ENCODE measurements at places on chromosomes 2 and 18. TPM values are rescaled to one million over a fixed set of nuclear protein-coding genes. Genes with fewer than 3 reads are reported as not detected.

DNA sequence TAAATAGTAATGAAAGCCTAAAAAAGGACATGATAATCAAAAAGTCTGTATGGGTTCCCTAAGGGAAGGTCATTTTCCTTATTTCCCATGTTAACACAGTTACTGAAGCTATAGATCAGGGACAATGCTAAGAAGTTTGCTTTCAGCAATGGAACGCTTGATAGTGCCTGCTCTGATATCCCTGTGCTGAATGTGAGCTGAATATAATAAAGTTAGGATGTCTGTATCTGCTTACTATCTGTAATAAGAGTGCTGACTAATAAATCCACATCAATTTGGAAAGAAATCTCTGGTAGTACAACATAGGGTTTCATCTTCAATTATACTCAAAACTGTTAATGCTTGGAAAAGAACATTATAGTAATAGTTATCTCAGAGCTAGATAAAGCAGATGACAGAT lies 25.8 kb downstream of the TTC21B start:
- DNase-seq: no peak

GRCh38 chr2:25304321-25304720 lies 37.4 kb downstream of the DNMT3A start:
- no peak for DNase-seq

GRCh38 chr2:53545604-53546003 lies 222.0 kb upstream of the CHAC2 start:
- no peak for DNase-seq

GRCh38 chr2:237354892-237355291 lies 59.1 kb downstream of the COL6A3 start:
- no peak for DNase-seq

- no peak for DNase-seq
These were observed 33.9 kb upstream of the DARS1 start for GRCh38 chr2:136019306-136019705.

GRCh38 chr2:132669908-132670495 lies at the start of gene LYPD1:
Gene LYPD1 (minus strand): TSS chr2:132670205. CDS start chr2:132669932, 273 bp downstream.
- DNase-seq: no peak

DNA sequence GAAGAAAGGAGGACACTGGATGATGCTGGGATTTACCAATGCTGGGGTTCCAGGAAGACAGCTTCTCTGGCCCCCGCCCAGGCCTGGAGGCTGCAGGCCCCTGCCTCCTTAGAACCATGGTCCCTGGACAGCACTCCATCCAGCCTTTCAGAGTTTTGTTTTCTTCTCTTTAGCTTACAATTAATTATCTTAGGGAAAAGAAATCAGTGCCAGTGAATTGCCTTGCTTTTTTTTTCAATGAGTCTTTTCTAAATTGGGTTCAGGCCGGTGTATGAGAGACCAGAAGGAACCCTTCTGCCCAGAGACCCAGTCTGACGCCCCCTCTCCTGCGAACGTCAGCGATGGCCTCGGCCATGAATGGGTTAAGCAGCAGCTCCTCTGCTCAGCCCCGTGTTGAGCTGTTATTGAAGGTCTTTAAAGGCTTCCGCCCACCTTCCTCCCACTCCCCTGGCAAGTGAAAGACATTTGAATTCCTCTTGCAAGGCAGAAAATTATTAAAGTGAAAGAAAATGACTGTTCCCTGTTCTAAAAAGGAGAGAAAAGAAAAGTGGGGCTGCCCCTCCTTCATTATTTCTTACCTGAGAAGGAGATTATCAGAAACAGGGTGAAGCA lies 65.7 kb upstream of the CHMP1B start:
- DNase-seq: no peak

Gene HNRNPA3
- total RNA-seq: 60.6 TPM

Gene SERPINB11
- total RNA-seq: not detected

Gene RPL37A
- total RNA-seq: 2,277 TPM
